Progenitor cell of endocrine pancreas (in vitro differentiated cells): ENCODE measurements at places on chromosomes 1 and 21. TPM values are rescaled to one million over a fixed set of nuclear protein-coding genes. Genes with fewer than 3 reads are reported as not detected.

DNA sequence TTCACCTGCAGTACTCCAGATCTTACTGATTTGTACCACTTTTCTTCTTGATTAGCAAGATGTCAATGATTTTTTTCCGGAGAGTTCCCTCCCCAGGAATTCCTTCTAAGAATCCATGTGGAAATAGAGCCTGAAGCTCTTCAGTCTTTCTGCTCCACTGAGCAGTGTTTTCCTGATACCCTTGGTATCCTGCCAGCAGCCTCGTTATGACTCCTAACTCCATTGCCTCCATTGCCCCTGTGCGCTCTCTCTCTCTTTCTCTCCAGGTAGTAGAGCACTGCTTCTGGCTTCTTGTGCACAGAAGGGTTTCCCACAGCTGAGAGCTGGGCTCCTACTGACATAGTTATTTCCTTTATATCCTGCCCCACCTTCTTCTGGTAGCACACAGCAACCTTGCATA, 12.2 kb downstream of the UBE2U start:
- no peak for DNase-seq

GRCh38 chr1:47211796-47212269, 20.2 kb downstream of the TAL1 start:
- no peak for DNase-seq

CLEC20A gene
- not detected in 2 replicates for total RNA-seq

DNA sequence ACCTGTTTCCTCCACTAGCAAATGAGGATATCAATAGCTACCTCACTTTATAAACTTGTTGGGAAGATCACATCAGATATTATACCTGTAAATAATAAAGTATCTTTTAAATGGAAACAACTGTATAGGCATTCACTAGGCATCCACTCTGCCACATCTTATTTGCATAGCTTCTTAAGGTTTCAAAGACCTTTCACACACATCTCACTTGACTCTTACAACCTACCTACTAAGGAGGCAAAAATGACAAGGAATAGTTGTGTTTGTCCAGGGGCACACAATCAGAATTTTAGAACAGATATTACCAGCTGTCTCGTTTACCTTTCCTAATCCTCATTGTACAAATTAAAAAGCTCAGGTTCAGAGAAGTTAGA, 51.5 kb downstream of the VANGL2 start:
- DNase-seq = no peak

RNF186 gene
- total RNA-seq = 0.24 TPM in 1 of 2 replicates, not detected in the other

- DNase-seq = no peak
Measured at GRCh38 chr1:225517697-225518096, 89.9 kb upstream of the LBR start.

DNA sequence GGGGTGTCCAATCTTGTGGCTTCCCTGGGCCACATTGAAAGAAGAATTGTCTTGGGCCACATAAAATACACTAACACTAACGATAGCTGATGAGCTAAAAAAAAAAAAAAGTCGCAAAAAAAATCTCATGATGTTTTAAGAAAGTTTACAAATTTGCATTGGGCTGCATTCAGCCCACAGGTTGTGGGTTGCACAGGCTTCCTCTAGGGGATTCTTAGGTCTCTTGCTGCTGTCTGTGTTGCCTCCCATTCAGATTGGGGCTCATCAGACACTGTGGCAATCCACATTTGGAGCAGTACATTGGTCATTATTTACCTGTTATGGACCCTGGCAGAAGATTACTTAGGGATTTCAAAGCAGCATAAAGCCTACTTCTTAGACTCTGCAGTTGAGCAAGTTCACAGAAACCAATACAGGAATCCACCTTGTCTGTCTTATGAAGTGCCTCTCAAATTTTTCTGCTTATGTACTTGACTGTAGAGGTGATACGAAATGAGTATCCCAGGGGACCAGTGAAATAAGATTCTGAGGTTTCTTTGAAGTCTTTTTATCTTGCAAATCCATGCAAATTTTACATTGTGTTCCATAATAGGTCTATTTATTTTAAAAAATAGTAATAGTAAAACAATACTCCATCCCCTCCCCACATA, 205.5 kb downstream of the RPS6KC1 start:
- no peak for DNase-seq

DNA sequence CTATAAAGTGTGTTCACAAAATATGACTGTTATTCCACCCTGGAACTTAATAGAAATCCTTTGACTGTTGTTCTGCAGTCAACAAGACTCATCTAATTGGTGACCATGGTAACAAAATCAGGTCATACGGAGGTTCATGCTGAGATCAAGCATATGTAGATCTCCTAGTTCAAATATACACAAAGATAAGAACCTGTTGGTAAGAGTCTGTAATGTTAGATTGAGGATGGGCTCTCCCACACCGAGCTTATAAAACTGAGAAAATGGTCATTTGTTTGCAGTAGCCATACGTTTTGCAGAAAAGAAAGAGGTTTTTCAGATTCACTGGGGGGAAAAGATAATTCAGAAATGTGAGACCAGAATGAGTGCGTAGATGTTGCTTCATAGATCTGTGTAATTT, 468.1 kb downstream of the RPS6KC1 start:
- DNase-seq = no peak

DNA sequence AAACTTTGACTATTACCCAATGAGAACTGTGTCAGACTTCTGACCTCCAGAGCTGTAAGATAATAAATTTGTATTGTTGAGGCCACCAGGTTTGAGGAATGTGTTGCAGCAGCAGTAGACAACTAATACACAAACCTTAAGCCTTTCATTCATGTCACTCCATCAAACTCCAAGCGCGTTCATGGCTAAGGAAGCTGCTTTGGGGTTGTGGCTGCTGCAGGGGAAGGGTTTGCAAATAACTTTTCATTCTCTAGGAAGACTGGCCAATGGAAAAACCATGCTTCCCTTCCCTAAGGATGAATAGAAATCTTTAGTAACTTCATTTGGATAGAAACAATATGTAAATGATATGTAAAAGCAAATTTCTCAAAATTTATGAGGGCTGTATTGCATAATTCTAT, 170.4 kb downstream of the RHOU start:
- DNase-seq = no peak

GRCh38 chr1:67937651-67938050, 104.4 kb upstream of the GNG12 start:
- no peak for DNase-seq

- no peak for DNase-seq
Measured at GRCh38 chr1:70355111-70355407, 537 bp upstream of the ANKRD13C start.

KLHDC8A gene
- 0.18 and 0.36 TPM in 2 replicates for total RNA-seq

- DNase-seq = no peak
Measured at GRCh38 chr1:7378346-7379130, 392.6 kb upstream of the VAMP3 start.

DNA sequence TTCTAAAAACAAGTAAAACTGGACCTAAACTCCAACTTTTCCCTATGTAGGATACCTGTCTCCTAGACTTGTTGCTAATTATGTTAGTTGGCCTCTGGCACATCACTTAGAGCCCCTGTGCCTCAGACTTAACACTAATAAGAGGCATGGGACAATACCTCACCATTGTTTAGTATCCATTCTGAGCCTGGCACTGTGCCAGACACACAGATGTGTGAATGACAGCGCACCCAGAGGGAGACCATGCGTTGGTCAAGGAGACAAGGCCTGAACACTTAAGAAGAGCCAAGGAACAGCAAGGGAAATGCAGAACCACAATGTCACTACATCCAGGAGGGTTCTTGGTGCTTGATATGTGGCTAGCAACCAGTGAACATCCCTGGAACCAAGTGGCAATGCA, 189.1 kb downstream of the FGGY start:
- DNase-seq = no peak

GRCh38 chr21:42039470-42039901, 29.3 kb upstream of the ZBTB21 start:
- DNase-seq = no peak

GRCh38 chr1:151680826-151681225, 35.8 kb downstream of the CELF3 start:
- DNase-seq = no peak

- no peak for DNase-seq
Measured at GRCh38 chr1:33721301-33721815, 142.5 kb upstream of the HMGB4 start.

S100B gene
- not detected in 2 replicates for total RNA-seq

DNA sequence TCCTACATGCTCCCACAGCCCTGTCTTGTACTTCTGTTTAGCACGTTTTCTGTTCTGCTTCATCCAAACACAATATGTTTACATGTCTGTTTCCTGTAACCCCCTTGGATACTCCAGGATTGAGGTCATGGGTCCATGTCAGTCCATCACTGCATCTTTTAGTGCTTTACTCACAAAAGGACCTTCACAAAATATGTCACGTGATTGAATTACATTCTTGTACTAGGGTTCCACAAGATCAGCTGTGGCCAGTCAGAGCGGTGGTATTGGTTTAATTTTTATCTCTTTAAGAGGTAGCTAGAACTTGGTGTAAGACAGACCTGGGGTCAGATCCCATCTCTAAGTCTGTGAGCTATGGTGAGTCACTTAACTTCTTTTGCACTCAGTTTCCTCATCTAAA, 201.2 kb upstream of the FAM78B start:
- no peak for DNase-seq

GRCh38 chr1:89527750-89528381, 3.2 kb downstream of the LRRC8B start:
- DNase-seq = no peak

RIPPLY3 gene
- total RNA-seq = 17.9 and 18.9 TPM in 2 replicates

CFAP74 gene
- total RNA-seq = 0.36 and 0.93 TPM in 2 replicates
